ENCODE measurements at places on chromosomes 2 and 18.

DNA sequence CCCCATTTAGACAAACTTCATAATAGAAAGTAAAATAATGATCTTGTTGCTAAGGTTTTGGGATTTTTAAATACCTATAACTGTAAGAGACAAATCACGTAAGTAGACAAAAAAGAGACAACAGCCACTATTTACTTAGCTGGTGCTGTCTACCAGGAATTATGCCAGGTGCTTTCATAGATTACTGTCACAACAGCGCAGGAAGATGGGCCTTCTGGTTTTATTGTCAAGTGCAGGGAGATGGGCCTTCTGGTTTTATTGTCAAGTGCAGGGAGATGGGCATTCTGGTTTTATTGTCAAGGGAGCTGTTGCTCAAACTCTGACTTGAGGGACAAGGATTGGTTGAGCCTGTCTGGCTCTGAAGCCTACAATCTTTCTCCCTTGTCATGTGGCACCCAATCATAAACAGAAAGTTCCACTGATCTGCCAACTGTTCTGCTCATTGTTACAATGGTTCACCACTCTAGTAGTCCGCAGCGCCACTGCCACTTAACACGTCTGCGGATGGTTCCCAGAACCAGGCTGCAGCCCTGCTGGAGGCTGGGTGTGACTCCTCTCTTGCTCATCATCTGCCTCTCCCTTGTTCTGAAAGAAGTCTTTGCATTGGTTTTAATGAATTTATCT is 95.0 kb downstream of the RNF144A start:
- DNase-seq: peak; percentile 75

- no peak for DNase-seq
These were observed 30.1 kb downstream of the IGFBP5 start for GRCh38 chr2:216665242-216665641.

- no peak for DNase-seq
These were observed 282.4 kb downstream of the MEIS1 start for GRCh38 chr2:66717218-66717905.

DNA sequence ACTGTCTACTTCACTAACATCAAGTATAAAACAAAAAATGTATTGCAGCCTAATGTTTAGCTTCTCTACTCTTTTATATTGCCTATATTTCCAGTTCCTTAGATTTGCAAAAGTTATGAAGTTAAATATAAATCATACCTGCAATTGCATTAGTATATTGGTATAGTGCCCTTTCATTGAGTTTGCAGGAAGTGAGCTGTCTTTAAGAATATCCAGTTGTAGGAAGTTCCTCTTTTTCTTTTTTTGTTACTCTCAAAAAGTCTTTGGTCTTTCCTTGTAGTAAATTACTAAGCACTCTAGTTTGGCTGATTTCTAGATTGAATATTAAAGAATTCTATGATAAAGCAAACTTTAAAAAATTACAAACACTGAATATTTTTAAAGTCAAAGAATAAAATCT is 71.3 kb upstream of the FN1 start:
- no peak for DNase-seq

GRCh38 chr2:182128821-182129707 is 143.4 kb downstream of the PPP1R1C start:
- DNase-seq: no peak

GRCh38 chr2:69545477-69545932 is 98.0 kb downstream of the AAK1 start:
- no peak for DNase-seq

DNA sequence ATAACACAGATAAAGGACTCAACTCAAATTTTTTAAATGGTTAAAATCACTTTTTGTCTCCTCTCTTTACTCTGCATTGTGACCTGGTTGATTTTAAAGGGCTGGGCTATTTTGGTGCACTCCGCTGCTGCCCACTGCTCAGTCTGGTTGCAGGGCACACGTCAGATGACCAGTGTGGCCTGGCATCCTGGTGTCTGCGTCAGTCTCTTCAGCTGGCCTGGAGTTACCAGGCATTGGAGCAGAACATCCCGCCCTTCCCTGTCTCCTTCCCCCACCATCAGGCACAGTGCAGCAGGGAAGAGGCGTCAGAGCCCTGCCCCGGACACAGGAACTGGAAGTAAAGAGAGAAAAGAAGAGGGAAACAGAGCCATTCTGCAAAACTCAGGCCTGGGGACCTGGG is 8.9 kb downstream of the C1QL2 start:
- DNase-seq: no peak

- DNase-seq: no peak
These were observed 24.8 kb upstream of the EFEMP1 start for GRCh38 chr2:55948176-55948923.

DNA sequence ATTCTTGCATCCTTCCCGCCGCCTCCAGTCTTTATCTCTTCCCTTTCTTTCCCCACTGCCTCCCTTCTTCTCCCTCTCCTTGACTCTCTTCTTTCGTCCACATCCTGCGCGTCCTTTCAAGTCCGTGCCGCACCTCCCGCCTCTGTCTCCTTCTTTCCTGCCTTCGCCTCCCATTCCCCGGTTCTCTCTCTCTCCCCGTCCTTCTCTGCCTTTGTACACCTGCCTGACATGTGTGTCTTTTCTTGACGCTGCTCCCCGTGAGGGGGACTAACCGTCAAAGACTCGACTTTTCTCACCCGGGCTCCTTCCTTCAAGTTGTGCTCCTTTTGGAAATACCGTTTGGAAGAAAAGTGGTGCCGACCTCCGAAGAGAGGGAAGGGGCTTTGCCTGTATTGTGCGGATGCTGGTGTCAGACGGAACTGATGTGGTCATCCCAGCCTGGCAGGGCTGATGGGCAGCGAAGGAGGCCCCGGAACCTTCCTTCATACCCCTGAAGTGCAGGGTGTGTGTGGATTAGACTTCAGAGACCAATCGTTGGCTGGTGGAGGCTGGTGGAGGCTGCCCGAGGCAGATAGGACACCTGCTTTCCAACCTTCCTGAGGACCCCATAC is 879 bp downstream of the TMEM178A start:
- DNase-seq: no peak

- DNase-seq: no peak
These were observed 9.3 kb downstream of the EVA1A start for GRCh38 chr2:75551434-75551833.

- DNase-seq: peak; percentile 71
These were observed 72.8 kb downstream of the TNS1 start for GRCh38 chr2:217929757-217930707.

- DNase-seq: no peak
These were observed 365 bp downstream of the CUL3 start for GRCh38 chr2:224584785-224585210.

GRCh38 chr2:209391776-209392401 is 32.0 kb upstream of the MAP2 start:
- DNase-seq: no peak

DNA sequence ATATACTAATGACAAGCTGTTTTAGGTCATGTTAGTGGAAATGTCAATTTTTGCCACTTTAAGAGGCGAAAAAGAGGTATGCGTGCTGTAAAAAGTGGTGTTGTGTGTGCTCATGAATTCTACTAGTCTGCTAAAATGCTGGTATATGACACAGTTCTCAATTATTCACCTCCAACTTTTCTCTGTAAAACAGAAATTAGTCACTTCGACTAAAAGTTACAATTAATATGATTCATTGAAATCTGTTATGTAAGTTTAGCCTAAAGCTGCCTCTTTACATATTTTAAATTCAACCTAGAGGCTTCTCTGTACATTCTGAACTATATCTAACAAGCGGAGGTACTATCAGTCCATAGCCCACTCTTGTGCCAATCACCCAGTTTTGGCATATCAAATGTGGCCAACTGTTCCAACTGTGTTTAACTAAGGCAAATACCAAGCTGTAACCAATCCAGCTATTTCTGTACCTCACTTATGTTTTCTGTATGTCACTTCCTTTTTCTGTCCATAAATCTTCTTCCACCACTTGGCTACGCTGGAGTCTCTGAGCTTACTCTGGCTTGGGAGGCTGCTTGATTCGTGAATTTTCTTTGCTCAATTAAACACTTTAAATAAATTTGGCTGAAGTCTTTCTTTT is 20.8 kb downstream of the BAZ2B start:
- DNase-seq: no peak

GRCh38 chr2:171347591-171348032 is 86.2 kb downstream of the METTL8 start:
- DNase-seq: no peak

All from right cardiac atrium (tissue), 5 donors.